ENCODE measurements at places on chromosomes 3 and 15. TPM values are rescaled to one million over a fixed set of nuclear protein-coding genes. Genes with fewer than 3 reads are reported as not detected.

The RETNLB gene
- total RNA-seq, result not detected

The TMEM158 gene
- 2.5 TPM for total RNA-seq

The ZFYVE19 gene
- 13.9 TPM for total RNA-seq

The REC114 gene
- not detected for total RNA-seq

The TMCO5A gene
- not detected for total RNA-seq

The LACTB gene
- 16.1 TPM for total RNA-seq

The MLF1 gene
- total RNA-seq, result 53.0 TPM

The ECE2 gene
- not detected for total RNA-seq

The SCG5 gene
- not detected for total RNA-seq

The PTH1R gene
- total RNA-seq, result not detected

All from Calu3 (cell line).